ENCODE measurements at places on chromosomes 1 and 21.

DNA sequence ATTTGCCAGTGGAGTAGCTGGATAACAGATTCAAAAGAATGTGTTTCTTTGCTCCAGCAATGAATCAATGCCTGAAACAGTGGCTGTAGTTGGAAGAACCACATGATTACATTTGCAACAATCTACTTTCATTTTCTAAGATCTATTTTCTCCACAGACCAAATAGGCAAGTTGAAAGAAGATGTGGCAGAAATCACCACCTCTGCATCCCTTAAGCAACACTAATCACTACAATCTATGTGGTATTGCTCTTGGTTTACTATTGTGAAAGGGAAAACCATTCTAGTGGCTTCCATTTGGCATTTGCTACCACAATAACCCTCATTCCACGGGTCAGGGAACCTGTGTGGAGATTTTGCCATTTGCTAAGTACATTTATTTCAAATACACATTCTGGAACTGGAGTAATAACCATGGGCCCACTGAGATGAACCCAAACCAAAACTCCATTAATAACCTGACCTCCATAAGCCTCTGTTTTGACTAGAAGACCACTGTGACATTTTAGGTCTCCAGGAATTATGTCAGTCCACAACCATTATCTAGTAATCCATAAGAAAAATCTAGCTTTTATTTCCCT, 66.3 kb downstream of the C1orf185 start:
- DNase-seq, result no peak

DNA sequence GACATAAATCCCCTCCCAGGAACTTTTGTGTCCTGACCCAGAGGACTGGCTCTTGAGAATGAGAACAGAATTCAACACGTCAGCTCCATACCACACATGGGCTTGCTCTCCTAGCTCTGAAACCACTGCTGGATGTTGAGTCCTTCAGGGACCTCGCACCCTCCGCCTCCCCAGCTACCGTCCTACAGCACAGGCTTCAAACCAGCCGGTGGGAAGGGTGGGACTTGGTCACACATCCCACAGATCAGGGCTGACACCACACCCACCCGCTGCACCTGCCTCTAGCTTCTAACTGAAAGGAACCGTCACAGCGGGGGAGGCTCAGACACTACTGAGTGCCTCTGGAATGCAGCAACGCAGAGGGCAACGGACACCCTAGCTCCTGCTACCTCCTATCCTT, 24.0 kb downstream of the MRAP start:
- DNase-seq, result no peak

GRCh38 chr1:151825751-151826660, 5.6 kb downstream of the RORC start:
- no peak for DNase-seq

GRCh38 chr1:6547301-6547700, 7.0 kb downstream of the NOL9 start:
- no peak for DNase-seq

- DNase-seq, result no peak
These were observed 126.3 kb downstream of the PLPP3 start for GRCh38 chr1:56453016-56453415.

- no peak for DNase-seq
These were observed 4.6 kb upstream of the CTPS1 start for GRCh38 chr1:40974945-40975344.

DNA sequence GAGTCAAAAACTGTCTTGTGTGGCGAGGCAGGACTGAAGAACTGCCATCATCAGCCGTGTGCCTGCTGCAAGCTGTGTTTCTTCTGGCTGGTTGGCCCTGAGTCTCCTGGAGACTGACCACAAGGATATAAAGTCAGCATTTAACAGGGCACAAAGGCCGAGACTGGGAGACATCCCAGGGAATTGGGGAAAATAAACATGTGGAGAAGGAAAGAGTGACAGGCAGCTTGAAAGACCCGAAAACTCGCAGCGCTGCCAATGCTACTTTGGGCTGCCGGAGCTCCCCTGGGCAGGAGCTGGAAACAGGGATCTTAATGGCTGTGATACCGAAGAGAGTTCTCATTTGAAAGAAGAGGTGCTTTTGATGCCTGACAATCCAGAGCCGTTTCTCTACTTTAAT, 125.3 kb upstream of the HMGB4 start:
- no peak for DNase-seq

GRCh38 chr1:119361620-119362344, 6.8 kb upstream of the HAO2 start:
- no peak for DNase-seq

Measured in ascending aorta (tissue), 2 donors.